ENCODE measurements at places on chromosomes 6 and 20.

GRCh38 chr6:82073484-82073883 is 174.1 kb downstream of the IBTK start:
- DNase-seq: no peak

DNA sequence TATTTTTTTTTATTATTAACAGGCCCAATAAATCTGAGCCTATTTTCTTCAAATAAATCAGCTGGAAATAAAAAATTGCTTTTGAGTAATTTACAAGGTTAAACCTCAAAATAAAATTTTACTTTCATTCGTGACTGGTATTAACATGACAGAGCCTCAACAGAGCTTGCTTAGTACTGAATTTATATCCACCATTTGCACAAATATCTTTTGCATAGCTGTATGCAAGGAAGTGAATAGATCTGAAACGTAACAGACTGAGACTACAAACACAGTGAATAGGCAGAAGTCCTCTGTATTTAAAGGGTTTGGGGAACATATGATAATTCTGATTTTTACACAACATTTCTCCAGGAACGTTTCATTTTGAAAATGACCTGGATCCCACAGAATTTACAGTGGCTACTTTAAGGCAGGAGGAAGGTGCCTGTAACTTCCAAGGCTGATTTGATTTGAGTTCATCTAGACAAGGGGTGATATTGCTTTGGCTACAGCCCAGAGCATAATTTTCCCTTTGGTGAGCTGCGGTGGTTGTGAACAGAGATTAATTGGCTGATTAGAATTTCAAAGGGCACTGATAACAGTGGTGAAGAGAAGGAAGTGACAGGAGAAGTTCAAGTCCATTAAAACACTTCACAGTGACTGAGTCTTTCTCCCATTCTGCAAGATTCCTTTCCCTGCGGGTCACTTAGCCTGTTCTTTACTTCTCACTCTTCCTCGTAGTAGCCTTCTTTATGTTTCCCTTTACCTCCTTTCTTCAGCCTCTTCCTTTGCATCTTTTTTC is 121.2 kb upstream of the SASH1 start:
- DNase-seq: no peak

- DNase-seq: no peak
Observed at GRCh38 chr20:4022386-4023286, 7.3 kb upstream of the RNF24 start.

- DNase-seq: no peak
Observed at GRCh38 chr6:30344191-30344867, 627 bp upstream of the RPP21 start.

DNA sequence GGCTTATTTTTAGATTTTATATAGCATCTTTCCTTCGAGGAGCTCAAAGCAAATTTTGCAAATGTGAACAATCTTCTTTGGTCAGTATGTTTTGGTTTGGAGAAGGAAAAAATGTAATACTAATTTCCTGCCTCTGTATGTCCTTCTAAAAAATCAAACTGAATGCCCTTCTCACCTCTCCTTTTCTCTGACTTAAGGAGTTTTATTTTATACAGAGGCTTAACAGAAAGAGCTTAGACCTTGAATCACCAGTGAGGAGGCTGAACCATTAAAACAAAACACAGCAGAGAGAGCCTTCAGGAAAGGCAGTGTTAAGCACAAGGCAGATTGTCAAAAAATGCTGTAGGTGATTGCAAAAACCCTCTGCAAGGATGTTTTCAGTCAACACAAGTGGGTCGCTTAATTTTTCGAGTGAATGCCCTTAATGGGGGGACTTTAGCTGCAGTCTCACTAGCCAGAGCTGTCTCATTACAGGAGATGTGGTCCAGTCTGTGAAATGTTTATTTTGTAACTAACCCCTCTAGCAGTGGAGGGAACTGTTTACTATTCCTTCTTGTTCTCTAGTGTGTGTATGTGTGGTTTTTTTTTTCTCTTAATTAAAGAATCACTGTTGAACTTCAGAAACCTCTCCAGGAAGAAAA is 481.3 kb upstream of the CITED2 start:
- DNase-seq: no peak

DNA sequence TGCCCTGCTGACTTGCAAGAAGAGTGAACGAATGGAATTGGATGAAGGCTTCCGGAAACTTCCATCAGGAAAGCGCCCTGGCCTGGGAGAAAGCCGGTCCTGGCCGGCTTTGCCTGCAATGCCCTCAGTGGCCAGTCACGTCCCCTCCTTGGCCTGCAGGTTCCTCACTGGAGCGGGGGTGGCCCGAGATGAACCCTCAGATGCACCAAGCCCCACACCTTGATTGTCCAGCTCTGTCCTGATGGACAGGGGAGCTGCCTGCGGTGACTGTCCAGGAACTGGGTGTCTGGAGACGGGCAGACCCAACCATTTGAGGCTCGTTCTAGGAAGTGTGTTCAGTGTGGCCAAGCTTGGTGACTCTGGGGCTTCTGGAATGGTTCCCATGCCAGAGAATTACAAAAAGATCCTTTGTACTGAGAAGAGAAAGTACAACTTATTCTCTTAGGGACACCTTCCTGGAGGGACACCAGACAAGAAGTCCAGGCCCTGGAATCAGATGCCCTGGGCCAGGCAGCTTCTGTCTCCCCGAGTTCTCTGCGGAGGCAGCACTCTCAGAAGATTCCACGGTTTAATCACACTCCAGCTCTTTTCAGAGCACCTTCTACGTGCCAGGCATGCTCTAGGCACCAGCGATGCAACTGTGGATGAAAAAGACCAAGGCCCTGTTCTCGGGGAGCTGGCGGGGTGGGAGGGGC is 17.1 kb upstream of the SULF2 start:
- no peak for DNase-seq
